Ureter (tissue), 1 donor: ENCODE measurements at places on chromosomes 4 and X. TPM values are rescaled to one million over a fixed set of nuclear protein-coding genes. Genes with fewer than 3 reads are reported as not detected.

DNA sequence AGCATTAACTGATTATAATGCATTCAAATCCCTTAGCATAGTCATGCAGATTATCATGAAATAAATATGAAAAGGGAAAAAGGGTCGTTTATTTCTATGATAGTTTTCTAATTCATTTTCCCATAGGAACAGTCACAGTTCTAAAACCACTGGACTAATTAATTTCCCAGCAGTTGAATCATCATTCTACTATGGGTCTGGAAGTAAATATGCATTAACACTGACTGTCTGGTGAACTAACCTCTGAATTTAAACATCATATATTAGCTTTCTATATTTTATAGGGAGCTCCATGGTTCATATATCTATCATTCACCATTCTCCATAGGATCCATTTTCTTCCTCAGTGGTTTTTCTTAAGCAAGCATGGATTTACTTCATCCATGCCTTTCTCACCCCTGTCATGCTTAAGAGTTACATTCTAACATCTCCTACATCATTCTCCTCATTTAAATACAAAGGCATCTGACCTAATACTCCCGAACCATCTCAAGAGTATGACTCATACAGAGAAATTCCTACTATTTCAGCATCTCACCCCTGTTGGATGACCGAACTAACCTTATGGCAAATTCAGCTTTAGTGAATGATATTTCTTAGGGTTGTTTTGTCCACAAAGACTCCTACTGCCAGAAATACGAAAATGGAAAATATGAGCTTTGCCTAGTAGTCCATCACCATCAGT lies 198.7 kb upstream of the ADAMTS3 start:
- no peak for DNase-seq

- no peak for DNase-seq
Observed at GRCh38 chr4:1332686-1333085, 14.3 kb upstream of the UVSSA start.

DNA sequence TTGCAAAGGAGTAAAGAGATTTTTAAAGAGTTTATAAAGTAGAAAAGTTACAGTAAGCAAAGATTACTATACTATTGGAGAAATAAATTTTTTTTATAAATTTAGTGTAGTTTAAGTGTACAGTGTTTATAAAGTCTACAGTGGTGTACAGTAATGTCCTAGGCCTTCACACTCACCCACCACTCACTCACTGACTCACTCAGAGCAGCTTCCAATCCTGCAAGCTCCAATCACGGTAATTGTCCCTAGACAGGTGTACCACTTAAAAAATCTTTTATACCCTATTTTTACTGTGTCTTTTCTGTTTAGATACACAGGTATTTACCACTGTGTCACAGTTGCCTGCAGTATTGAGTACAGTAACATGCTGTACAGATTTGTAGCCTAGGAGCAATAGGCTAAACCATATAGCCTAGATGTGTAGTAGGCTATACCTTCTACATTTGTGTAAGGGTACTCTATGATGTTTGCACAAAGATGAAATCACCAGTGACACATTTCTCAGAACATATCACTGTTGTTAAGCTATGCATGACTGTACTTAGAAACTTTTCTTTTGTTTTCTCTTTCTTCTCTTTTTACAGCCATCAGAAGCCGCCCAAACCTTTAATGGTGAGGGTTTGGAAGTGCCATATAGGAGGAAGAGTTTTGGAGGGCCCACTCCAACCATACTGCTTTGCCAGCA lies 11.8 kb upstream of the SH3RF1 start:
- no peak for DNase-seq

GRCh38 chrX:52082578-52082977 lies 13.6 kb upstream of the MAGED4B start:
- DNase-seq: no peak

DNA sequence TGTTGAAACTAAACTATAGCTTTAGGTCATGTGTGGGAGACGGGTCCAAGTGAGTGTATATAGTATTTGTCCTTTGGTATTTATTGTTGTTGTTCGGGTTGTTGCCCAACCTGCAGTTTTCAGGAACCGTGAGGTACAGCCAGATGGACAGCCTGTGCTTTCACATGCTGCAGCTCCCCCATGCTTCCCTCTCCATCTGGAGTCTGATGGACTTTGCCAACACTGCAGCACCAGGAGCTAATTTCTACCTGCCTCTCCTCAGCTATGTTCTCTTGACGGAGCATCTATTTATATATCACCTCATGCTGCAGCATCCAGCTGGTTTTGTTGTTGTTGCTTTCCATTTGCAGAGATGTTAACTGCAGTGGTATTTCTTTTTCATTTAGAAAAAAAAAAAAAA lies 80.1 kb downstream of the TLL1 start:
- DNase-seq: no peak

DNA sequence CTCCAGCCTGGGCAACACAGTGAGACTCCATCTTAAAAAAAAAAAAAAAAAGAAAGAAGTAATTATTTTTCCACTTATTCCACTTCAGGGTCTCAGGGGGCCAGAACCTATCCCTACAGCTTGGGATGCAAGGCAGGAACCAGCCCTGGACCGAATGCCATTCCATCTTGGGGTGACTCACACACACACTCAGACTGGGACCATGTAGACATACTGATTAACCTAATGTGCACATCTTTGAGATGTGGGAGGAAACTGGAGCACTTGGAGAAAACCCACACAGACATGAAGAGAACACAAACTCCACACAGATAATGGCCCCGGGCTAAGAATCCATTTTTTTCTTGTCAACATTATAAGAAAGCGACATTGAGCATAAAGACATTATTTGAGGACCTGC lies 132.5 kb downstream of the PTTG2 start:
- no peak for DNase-seq

DNA sequence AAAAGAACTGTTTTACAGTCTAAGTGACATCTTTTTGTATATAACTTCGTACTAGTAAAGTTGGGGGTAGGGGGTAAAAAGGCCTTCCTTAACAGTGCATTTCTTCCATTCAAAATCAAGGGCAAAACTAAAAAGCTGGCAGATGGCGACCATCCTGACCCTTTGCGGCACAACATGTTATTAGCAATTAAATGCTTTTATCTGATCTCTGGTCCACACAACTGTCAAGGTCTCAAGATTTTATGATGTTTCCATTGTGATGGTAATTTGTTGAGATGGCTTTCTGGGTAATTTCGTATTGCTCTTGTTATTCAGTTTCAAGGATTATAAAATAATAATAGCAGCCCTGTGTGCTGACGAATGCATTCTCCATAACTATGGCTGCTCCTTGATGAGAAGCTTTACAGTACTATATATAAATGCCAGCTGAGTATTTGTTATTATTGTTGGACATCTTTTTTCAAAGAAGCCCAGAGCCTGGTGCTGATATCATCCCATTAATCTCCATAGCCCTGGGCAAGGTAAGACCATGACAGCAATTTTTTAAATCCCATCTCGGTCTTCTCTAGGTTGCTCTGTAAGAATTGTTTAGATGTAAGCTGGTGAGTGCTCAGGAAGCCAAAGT lies 89.5 kb downstream of the CBR4 start:
- no peak for DNase-seq

DNA sequence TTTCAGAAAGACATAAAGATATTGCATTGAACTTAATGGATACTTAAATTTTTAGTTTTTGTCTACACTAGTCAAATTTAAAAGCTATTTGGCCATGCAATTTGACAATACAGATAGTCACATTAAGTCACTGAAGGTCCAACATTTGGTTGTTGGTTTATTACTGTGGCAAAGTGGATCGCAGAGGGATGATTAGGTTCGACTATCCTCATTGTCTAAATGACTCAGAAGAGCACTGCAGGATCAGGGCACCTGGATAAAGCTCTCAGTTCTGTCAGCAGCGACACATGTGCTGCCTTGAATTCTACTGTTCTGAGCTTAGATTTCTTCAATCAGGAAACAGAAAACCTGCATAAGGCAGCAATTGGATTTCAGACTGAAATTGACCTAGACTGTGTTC lies 130.7 kb downstream of the AMELX start:
- DNase-seq: no peak

DNA sequence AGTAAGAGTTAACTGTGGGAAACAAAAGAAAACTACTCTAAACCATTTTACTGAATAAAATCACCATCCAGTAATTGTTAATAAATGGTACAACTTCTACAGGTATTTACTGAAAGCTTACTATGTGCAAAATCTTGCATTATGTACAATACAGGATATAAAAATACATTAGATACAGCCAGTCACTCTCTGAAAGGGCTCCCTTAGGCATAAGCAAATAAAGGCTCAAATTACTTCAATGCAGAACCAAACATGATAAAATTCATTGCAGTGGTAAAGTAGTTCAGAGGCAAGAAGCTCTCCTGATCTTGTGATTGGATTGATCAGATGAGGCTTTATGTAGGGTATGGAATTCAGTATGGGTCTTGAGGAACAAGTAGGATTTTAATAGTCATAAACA lies 100.2 kb downstream of the KLHL13 start:
- DNase-seq: no peak

DNA sequence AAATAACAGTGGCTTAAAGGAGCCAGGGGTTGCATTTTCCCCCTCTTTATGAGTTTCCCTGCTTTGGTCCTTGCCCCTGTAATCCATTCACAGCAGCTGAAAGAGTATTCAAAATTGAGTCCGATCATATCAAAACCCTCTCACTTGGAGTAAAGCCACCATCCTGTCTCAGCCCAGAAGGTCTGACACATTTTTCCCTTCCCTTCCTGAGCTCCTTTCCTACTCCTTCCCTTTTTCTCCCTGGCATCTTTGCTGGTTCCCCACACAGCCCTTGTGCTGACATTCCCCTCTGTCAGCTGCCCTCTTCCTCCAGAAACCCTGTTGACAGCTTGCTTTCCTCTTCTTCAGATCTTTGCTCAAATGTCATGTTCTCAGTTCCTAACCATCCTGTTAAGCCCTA lies 295.6 kb downstream of the EVC2 start:
- DNase-seq: no peak

Gene TMEM35A
- total RNA-seq: 11.5 TPM
